Activated B cell treated with CpG ODN at 0.5 μM for 24 hours (primary cell): ENCODE measurements at places on chromosomes 1 and 21. TPM values are rescaled to one million over a fixed set of nuclear protein-coding genes. Genes with fewer than 3 reads are reported as not detected.

SASS6 gene
- 5.5 and 5.9 TPM in 2 replicates for total RNA-seq

RGS16 gene
- 2.6 TPM in 2 replicates for total RNA-seq

POLR3GL gene
- total RNA-seq: 22.7 and 23.7 TPM in 2 replicates

CCDC185 gene
- not detected in 2 replicates for total RNA-seq

KAZN gene
- 0.73 and 0.81 TPM in 2 replicates for total RNA-seq

LIX1L gene
- total RNA-seq: 30.1 and 31.7 TPM in 2 replicates

CTH gene
- 4.3 TPM in 2 replicates for total RNA-seq

OR2T33 gene
- total RNA-seq: not detected in 2 replicates

GBP7 gene
- not detected in 2 replicates for total RNA-seq

NUP210L gene
- 0.22 and 0.27 TPM in 2 replicates for total RNA-seq

MYOC gene
- not detected in 2 replicates for total RNA-seq

RAB3GAP2 gene
- total RNA-seq: 93.3 and 107 TPM in 2 replicates

GJA8 gene
- total RNA-seq: not detected in 2 replicates

GRCh38 chr1:207333009-207333600, 11.6 kb downstream of the CD55 start:
- H3K4me3 ChIP-seq: peak overlapping the region; percentile 80
- peaks cover 74% of the 10 kb centered on the region for H3K36me3 ChIP-seq
- H3K27ac ChIP-seq: peak overlapping the region; percentile 98

DNA sequence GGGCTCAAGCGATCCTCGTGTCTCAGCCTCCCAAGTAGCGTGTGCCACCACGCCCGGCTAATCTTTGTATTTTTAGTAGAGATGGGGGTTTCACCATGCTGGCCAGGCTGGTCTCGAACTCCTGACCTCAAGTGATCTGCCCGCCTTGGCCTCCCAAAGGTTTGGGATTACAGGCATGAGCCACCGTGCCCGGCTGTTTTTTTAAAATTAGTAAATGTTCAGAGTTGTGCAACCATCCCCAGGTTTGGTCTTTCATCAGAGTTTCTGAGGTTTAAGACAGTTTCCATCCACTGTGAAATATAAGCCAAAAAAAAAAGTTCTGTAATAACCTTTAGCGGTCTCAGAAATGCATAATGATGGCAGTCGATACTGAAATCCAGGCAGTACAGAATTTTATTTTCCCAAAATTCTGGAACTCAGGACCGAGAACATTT, 550 bp upstream of the SYT11 start:
- H3K27ac ChIP-seq: peak overlapping the region; percentile 94
- H3K4me1 ChIP-seq: peaks cover 49% of the 10 kb centered on the region
- DNase-seq: no peak
- H3K4me3 ChIP-seq: peak overlapping the region; percentile 98
- H3K27me3 ChIP-seq: peaks cover 2% of the 10 kb centered on the region

GRCh38 chr1:54112027-54112426, 40.8 kb downstream of the CDCP2 start:
- H3K4me1 ChIP-seq: no peaks in the 10 kb centered on the region
- no peak overlapping the region for H3K4me3 ChIP-seq
- H3K27ac ChIP-seq: no peak overlapping the region
- no peaks in the 10 kb centered on the region for H3K27me3 ChIP-seq
- no peak for DNase-seq

- H3K36me3 ChIP-seq: no peaks in the 10 kb centered on the region
- no peak overlapping the region for H3K27ac ChIP-seq
- no peaks in the 10 kb centered on the region for H3K4me1 ChIP-seq
- DNase-seq: no peak
- H3K27me3 ChIP-seq: no peaks in the 10 kb centered on the region
Measured at GRCh38 chr21:16502273-16502672, 772.5 kb downstream of the USP25 start.

DNA sequence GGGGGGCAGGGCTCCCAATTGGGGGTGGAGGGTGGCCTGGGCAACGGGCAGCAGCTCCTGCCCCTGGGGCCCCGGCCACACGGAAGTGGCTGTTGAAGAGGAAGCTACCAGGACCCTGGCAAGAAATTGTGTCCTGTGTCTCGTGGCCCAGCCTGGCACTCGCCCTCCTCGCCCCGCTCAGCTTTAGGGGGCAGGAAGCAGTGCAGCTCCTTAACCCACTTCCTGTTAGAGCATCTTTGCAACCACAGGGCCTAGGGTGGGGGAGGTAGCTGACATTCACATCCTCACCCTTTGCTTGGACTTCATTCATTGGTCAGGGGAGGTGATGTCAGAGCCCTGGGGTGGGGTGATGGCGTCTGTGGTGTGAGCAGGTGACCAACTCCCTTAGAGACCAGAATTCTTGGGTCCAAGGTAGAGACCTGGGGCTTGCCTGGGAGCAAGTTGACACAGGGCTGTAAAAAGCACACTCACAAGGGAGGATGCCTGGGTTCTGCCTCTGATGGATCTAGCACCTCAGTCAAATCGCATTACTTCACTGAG, at the start of gene ARHGAP30:
Gene ARHGAP30 (minus strand): TSS at position 161 of the 540 bp plus-strand sequence. CDS start 267 bp downstream, outside the sequence.
- DNase-seq: peak; percentile 62
- H3K4me3 ChIP-seq: peak within 1 kb of the TSS; percentile 96
- H3K27ac ChIP-seq: peak within 1 kb of the TSS; percentile 95

DNA sequence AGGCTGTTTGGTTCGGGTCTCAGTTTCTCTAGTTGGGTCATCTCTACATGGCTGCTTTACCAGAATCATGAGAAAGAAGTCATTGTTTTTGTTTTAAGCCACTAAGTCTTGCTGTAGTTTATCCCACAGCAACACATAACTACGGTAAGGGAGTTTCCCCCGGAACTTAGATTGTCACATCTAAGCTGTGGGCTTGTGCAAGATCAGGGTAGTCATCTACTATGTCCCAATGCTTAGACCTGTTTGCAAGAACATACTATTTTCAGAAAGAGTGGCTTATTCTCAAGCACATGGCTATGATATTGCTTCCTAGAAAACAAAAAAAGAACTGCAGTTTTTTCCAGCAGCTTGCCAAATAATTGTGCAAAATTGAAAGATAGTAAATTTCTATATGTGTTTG, 18.0 kb upstream of the OLIG2 start:
- H3K27me3 ChIP-seq: peaks cover 22% of the 10 kb centered on the region
- H3K36me3 ChIP-seq: no peaks in the 10 kb centered on the region
- no peak overlapping the region for H3K27ac ChIP-seq
- H3K4me1 ChIP-seq: no peaks in the 10 kb centered on the region

- peaks cover 71% of the 10 kb centered on the region for H3K4me1 ChIP-seq
- H3K4me3 ChIP-seq: peak overlapping the region; percentile 74
- H3K27me3 ChIP-seq: no peaks in the 10 kb centered on the region
- no peak for DNase-seq
- H3K27ac ChIP-seq: peak overlapping the region; percentile 88
- no peaks in the 10 kb centered on the region for H3K36me3 ChIP-seq
Measured at GRCh38 chr1:44723064-44723463, 7.9 kb downstream of the RNU5D-1 start.

GRCh38 chr1:99579691-99580172, 66.2 kb upstream of the PALMD start:
- H3K27me3 ChIP-seq: no peaks in the 10 kb centered on the region
- no peaks in the 10 kb centered on the region for H3K36me3 ChIP-seq
- no peak overlapping the region for H3K4me3 ChIP-seq

DNA sequence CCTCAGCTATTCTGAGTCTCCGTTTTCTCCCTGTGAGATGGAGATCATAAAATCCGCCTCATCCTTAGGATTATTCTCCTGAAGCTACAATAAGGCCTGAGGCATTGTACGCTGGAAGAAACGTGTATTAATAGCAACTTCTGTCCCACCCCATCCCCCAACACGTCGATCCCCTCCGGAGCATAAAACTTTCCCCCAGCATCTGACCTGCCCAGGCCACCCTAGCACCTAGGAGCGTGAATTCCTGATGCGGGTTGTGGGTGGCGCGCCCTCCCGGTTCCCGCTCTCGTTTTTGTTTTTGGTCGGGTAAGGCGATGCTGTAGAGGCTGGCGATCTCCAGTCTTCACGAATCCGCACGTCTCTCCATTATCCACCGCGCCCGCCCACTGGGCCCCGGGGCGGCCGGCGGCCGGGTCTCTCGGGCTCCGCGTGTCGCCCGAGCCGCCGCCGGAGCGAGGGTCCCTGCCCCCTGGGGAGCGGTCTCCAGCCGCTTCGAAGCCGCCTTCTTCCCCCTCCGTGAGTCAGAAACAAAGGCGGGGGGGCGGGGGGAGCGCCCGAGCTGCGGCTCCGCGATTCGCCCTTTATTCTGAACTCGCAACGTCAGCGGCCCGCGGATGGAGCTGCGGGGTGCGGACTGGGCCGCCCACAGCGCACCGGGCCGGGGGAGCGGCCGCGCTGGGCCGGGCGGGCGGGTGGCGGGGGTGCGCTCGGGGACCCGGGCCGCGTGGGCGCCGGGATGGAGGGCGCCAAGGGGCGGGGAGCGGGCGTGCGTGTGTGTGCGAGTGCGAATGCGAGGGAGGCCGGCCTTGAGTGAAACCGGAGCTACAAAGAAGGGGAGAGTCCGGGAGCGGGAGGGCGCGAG, at the start of gene PLEKHO1:
Gene PLEKHO1 (plus strand): TSS at position 646 of the 862 bp plus-strand sequence. CDS start 342 bp downstream, outside the sequence.
- peak within 1 kb of the TSS; percentile 96 for H3K27ac ChIP-seq
- DNase-seq: peak; percentile 76
- peak within 1 kb of the TSS; percentile 97 for H3K4me3 ChIP-seq

DNA sequence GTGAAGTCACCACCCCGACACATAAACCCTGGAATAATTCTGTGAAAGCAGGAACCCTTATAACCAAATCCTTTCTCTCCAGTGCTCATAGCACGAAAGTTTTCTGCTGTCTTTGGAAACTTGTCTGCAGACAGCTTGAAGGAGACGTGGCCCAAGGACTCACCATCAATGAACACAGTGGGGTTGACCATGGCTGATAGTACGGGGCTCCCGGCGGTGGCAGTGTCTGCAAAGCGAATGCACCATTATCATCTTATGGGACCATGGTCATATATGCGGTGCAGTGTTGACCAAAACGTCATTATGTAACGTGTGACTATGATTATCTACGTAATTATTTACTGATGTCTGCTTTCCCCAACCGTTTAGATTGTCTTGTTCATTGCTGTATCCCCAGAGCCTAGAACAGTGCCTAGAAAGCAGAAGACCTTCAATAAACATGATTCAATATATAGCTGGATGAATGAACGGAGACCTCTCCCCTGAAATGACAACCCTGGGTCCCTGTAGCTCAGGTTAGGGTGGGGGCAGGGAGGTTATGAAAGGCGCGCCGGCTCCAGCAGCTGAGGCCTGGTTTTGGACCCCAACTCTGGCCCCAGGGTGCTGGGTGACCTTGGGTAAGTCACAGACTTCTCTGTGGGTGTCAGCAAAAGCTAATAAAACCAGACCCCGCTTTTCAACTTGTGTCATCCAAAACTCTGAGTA, 128.4 kb upstream of the ZBTB40 start:
- no peak for DNase-seq
- no peak overlapping the region for H3K4me3 ChIP-seq
- H3K36me3 ChIP-seq: no peaks in the 10 kb centered on the region
- no peak overlapping the region for H3K27ac ChIP-seq

- no peaks in the 10 kb centered on the region for H3K27me3 ChIP-seq
- peak overlapping the region; percentile 51 for H3K27ac ChIP-seq
- H3K36me3 ChIP-seq: peaks cover 75% of the 10 kb centered on the region
- no peak overlapping the region for H3K4me3 ChIP-seq
Measured at GRCh38 chr1:209761011-209761635, 5.3 kb downstream of the TRAF3IP3 start.

DNA sequence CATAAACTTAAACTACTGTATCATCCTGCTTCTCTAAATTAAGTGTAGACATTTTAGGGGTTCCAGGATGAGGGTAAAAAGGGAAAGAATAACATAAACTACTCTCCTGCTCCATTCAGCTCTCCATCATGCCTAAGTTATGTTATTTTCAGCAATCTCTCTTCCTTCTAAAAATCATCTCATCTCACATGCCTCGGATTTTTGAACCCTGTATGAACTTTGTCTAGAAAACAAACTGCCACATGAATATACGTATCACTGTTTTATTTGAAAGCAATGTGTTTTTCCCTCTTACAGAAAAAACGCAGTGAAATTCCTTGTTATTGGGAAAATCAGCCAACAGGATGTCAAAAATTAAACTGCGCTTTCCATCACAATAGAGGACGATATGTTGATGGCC, 32.6 kb downstream of the ZBED6 start:
- H3K4me1 ChIP-seq: peaks cover 7% of the 10 kb centered on the region
- no peak overlapping the region for H3K4me3 ChIP-seq
- peaks cover 77% of the 10 kb centered on the region for H3K36me3 ChIP-seq
- DNase-seq: no peak
- no peak overlapping the region for H3K27ac ChIP-seq

GRCh38 chr1:178501705-178502329, 5.1 kb upstream of the CLEC20A start:
- H3K4me3 ChIP-seq: no peak overlapping the region
- H3K27ac ChIP-seq: no peak overlapping the region
- DNase-seq: peak; percentile 56
- peaks cover 2% of the 10 kb centered on the region for H3K4me1 ChIP-seq
- H3K36me3 ChIP-seq: no peaks in the 10 kb centered on the region

- no peak for DNase-seq
- no peaks in the 10 kb centered on the region for H3K27me3 ChIP-seq
- peak overlapping the region; percentile 81 for H3K27ac ChIP-seq
- H3K36me3 ChIP-seq: peaks cover 11% of the 10 kb centered on the region
Measured at GRCh38 chr1:205665201-205666045, 14.9 kb downstream of the SLC45A3 start.

- H3K36me3 ChIP-seq: no peaks in the 10 kb centered on the region
- H3K4me1 ChIP-seq: no peaks in the 10 kb centered on the region
- no peak for DNase-seq
- no peak overlapping the region for H3K27ac ChIP-seq
- H3K27me3 ChIP-seq: peaks cover 2% of the 10 kb centered on the region
- H3K4me3 ChIP-seq: no peak overlapping the region
Measured at GRCh38 chr1:219537223-219537631, 75.7 kb downstream of the ZC3H11B start.

- H3K27ac ChIP-seq: no peak overlapping the region
- no peak overlapping the region for H3K4me3 ChIP-seq
- DNase-seq: no peak
- no peaks in the 10 kb centered on the region for H3K36me3 ChIP-seq
Measured at GRCh38 chr1:234645474-234645953, 35.5 kb upstream of the IRF2BP2 start.

DNA sequence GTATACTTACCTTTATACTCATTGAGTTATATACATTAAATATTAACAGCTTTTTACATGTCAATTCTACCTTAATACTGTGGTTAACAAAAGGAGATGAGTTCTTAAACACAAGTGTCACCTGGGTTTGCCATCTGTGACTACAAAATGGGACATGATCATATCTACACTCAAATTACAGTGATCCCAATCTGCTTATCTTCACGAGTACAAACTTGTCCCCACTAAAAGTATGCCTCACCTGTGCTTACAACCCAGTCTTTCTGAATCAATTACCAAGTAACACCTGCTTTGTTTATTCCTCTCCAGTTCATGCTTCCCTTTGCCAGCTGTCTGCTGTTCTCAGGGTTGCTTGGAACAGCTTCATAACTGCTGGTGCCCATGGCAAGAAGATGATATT, 8.8 kb downstream of the CD1E start:
- H3K27me3 ChIP-seq: peaks cover 3% of the 10 kb centered on the region
- H3K4me3 ChIP-seq: no peak overlapping the region
- H3K27ac ChIP-seq: no peak overlapping the region
- H3K36me3 ChIP-seq: no peaks in the 10 kb centered on the region

GRCh38 chr1:77991638-77992037, 12.8 kb upstream of the FUBP1 start:
- peaks cover 2% of the 10 kb centered on the region for H3K4me1 ChIP-seq
- no peak overlapping the region for H3K27ac ChIP-seq
- no peaks in the 10 kb centered on the region for H3K27me3 ChIP-seq
- no peak for DNase-seq
- peaks cover 12% of the 10 kb centered on the region for H3K36me3 ChIP-seq

GRCh38 chr1:71786218-71786617, 496.1 kb downstream of the NEGR1 start:
- no peak for DNase-seq
- no peak overlapping the region for H3K4me3 ChIP-seq
- no peaks in the 10 kb centered on the region for H3K4me1 ChIP-seq

- no peak overlapping the region for H3K27ac ChIP-seq
- no peaks in the 10 kb centered on the region for H3K4me1 ChIP-seq
- DNase-seq: no peak
- H3K27me3 ChIP-seq: peaks cover 10% of the 10 kb centered on the region
Measured at GRCh38 chr1:214272964-214273533, 7.9 kb upstream of the SMYD2 start.
